ENCODE measurements at places on chromosomes 2 and 18.
A peak's percentile ranks its signal among the peaks of the same experiment; 100 is the strongest.

DNA sequence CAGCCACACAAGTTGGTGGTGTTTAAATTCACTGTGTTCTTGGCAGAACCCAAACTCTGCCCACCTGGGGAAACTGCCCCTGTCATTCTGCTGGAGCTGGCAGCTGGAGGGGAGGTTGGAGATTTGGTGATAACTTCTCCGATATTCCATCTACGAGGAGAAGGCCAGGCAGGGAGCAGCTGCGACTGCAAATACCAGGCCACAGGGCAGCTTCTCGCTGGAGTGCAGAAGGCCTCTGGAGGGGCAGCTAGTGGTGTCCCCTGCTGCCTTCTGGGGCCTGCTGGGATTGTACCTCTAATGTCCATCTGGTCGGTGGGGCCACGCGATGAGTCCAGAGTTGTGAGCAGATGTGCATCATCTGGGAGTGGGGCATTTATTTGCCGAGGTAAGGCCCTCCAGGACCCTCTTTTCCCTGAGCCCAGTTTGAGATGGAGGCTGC is 98.9 kb downstream of the ACKR3 start:
- DNase-seq = no peak

DNA sequence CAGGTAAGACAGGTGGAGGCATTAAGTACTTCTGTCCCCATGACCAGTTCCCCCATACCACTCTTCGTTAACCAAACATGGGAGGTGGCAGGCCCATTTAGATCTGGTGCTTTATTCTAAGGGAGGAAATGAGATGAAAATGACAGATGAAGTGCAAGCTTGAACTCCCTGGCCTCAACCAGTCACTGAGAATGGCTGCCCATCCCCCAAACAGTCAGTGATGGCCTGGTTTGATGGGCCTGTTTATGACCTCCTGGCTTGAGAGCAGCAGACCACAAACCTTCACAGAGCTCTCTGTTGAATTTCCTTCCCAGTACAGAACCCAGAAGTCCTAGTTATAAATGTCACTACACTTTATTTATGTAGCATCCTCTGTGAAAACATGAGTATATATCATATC is 31.1 kb downstream of the EPAS1 start:
- DNase-seq = no peak

- no peak for DNase-seq
These were observed 226.3 kb downstream of the SH3RF3 start for GRCh38 chr2:109355192-109355843.

- no peak for DNase-seq
These were observed 155.4 kb upstream of the ZEB2 start for GRCh38 chr2:144675331-144675730.

DNA sequence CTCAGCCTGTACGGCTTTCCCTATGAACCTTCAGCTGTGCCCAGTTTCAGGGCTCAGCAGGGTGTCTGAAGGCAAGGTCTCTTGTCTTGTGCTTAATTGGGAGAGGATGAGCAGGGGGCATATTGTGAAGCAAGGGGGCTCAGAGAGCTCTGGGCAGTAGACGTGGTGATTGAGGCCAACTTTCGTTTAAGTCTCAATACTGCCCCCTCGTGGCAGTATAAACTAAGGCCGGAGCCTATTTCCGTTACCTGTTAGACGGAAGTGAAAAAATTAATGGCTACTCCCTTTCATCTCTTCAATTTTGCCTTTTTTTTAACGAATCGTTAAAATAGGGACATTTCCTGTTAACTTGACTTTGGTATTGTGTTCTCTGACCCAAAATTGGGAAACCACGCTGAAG is 193.4 kb downstream of the TDRD15 start:
- DNase-seq = peak; percentile 27

DNA sequence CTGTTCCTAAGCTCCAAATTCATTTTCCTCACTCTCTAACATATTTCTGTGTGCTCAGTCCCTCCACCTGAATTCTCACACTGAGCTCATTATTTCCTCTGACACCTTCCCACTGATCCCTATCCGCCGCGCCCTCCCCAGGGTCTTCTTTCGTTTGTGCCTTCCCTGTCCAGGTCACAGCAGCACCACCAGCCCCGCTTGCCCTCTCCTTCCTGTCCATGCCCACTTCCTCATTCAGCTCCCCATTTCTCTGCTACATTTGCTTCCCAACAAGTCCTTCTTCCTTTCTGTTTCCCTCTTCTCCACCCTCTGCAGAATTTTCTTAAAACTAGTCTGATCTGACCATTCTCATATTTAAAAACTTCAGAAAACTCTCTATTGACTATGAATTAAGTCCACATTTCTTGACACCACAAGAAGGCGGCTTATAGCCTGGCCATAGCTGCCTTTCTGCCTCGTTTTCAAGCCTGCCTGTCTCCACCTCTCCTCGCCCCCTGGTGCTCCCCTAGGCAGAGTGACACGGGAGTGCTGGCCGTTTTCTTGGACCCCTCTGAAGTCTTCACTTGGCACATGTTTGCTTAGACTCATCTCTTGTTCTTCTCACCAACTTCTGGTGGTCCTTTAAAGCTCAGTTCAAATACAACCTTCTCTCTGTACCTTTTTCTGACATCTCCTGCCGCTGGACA is 138.7 kb upstream of the BOD1L2 start:
- DNase-seq = no peak

DNA sequence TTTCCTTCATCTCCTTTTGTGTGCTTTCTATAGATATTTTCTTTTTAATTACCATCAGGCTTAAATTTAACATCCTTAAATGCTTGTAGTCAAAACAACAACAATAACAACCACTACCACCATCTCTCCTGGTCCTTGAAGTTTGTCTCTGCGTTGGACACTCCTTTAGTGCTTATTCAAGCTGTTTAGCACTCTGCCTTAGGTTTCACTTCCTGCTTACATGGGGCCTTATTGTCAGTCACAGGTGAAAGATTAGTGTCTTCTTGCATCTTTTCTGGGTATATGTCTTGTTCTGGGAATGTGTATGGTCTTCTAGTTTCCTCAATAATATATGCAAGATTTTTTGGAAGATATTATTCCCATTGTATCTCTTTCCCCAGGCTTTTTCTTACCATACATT is 240.1 kb upstream of the NXPH2 start:
- DNase-seq = no peak

- no peak for DNase-seq
These were observed 414.9 kb upstream of the SYT4 start for GRCh38 chr18:43692099-43692690.

DNA sequence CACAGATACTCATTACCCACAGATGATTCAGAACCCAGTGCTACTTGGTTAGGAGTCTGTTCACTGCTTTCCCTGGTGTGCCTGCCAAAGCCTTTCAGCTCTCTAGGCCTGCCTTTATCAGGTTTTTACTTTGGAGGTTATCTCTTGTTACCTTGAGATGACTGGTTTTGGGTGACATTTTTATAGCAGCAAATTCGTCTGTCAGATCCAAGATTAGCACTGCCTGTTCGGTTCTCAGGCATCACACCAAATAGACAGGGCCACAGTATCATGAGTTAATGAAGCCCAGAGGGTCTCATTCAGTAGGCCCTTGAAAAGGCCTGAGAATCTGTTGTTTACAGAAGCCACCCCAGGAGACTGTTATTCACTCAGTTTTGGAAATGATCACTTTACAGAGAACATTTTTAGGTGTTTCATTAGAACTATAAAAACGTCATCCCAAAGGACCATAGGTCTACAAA is 121.2 kb downstream of the OSBPL6 start:
- DNase-seq = no peak

DNA sequence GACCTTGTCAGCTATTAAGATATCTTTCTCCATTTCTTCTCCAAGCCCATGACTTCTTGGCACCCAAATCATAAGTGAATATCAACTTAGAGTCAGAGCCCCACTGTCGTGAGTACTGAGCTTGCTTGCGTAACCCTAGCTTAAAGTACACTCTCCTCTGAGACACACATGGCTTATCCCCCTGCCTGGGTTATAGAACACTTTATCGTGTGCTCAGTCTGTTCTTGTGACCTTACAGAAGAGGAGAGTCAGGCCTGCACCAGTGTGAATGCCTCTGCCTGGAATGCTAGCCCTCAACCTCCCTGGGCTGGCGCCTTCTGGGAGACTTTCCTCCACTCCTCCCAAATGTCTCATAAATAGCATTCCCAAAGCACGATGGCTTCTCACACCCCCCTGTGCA is 79.3 kb downstream of the CEP192 start:
- DNase-seq = peak; percentile 37
